NCI-H146 (cell line): ENCODE measurements at places on chromosomes 4 and X.

- no peak for DNase-seq
Measured at GRCh38 chrX:13092455-13092941, 48.1 kb upstream of the FAM9C start.

DNA sequence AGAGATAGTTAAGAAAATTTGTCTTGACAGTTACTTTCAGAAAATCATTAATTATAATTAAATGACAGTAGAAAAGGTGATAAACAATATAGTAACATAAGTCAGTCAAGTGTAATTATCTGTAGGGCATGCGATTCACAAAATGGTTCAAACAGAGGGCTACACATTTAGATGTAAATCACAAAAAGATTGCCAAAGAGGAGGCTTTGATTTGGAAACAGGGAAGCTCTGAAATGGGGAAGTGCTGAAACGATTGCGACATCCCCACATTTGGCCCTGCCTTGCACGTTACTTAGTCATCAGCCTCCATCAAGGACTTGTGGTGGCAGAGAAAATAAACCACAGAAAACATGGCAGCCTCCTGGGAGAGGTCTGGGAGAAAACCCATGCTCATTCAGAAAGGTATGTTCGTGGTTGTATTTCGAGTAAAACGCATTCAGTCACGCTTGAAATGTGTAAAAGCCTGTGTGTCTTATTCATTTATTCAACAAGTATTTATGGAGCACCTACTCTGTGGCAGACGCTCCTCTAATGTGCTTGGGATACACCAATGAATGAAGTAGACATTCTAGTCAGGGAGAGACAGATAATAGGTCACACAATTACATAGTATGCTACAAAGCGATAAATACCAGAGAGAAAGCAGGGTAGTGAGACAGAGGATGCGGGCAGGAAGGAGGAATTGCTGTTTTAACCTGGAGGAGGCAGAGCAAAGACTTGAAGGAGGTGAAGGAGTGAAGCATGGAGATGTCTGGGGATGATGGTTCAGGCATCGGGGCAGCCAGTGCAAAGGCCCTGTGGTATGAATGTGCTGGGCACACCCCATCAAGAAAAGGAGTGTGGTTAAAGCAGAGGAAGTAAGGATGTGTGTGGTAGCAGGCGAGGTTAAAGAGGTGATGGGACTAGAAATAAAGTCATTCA lies 7.8 kb downstream of the RBM47 start:
- DNase-seq = no peak

DNA sequence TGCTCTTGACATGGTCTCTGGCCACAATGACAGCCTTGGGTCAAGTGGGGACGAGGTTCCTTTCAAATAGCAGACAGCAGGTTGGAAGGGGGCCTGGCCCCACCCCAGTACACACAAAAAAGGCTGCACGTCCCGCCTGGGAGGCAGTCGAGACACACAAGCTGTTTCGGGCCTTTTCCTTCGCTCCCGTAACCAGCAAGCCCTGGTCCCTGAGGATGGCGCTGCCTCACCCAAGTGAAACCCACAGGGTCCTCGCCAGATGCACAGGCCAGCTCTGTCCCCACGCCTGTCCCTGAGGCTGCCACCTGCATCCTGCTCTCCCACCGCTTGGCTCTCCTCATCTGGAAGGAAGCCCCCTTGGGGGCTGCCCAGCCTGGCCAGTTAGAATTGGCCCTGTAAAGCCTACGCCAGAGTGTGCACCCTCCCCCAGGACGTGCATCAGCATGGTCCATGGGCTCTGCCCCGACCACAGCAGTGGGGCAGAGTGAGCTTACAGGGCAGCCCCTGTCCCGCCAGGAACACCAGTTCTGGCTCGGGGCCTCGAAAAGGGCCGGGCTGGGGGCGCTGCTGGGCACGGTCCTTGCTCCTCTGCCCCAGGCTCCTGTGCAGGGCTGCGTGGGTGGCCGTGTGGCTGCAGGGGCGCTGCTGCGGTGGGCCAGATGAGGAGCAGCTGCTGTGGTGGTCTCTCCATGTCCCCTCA lies 2.0 kb downstream of the CPLX1 start:
- DNase-seq = no peak

DNA sequence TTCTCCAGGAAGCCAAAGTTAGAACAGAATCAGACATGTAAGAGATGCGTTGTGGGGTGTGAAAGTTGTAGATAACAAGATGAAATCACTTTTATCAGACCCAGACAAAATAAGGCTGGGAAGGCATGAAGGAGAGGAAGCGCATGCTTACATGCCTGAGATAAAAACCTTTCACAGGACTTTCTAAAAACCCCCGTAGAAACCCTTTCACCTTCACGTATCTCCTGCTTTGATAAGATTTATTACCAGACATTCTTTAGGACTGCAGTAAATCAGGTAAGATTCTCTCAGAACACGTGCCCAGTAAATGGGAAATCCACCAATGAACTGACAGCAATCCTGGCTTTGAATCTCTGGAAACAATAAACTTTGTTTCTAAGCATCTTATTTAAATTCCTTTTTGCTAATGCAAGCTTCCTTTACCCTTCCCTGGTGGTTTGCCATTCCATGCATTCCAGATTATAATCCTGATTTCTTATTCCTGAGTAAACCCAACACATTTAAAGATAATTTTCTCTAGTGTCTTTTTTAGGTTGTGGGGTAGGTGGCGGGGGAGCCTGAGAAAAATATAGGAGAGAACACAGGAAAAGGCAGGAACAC lies 254.6 kb upstream of the LDB2 start:
- DNase-seq = no peak

- DNase-seq = peak; percentile 24
Measured at GRCh38 chrX:110003167-110004156, 548 bp downstream of the TMEM164 start.

DNA sequence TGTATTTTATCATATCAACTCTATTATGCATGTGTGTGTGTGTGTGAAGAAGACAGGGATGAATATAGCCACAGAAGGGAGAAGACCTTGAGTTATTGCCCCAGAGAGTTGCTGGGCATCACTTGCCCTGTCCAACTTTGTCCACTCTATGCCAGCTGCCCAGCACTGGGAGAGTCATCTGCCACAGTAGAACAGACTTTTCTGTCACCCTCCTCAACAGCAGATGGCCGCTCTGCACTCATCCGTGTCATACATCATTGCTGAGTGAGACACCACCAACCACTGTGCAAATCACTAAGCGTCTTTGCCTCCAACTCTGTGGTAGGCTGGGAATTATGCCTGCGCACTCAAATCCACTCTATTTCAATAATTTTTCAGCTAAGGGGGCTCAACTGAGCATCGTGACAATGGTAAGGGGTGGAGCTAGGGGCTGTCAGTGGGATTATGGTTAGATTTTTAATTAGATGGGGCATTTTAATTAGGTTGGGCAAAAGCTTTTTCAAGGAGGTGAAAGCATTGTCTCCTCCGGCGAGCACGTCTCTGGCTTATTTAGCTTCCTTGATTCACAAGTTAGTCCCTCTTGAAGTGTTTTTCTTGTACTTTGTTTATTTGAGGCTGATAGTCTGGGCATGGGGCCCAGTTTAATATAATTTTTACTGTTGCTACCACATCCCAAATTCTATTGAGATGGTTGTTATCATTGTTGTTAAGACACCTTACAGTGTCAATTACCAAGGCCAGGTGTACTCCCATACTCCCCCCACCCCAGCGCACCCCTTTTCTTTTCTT lies 100.1 kb upstream of the KLF3 start:
- DNase-seq = no peak

GRCh38 chrX:115452251-115452650 lies 108.7 kb upstream of the PLS3 start:
- DNase-seq = no peak

- DNase-seq = no peak
Measured at GRCh38 chr4:109040441-109040840, 262.0 kb downstream of the COL25A1 start.

- no peak for DNase-seq
Measured at GRCh38 chr4:123701131-123701575, 304.6 kb downstream of the SPRY1 start.

DNA sequence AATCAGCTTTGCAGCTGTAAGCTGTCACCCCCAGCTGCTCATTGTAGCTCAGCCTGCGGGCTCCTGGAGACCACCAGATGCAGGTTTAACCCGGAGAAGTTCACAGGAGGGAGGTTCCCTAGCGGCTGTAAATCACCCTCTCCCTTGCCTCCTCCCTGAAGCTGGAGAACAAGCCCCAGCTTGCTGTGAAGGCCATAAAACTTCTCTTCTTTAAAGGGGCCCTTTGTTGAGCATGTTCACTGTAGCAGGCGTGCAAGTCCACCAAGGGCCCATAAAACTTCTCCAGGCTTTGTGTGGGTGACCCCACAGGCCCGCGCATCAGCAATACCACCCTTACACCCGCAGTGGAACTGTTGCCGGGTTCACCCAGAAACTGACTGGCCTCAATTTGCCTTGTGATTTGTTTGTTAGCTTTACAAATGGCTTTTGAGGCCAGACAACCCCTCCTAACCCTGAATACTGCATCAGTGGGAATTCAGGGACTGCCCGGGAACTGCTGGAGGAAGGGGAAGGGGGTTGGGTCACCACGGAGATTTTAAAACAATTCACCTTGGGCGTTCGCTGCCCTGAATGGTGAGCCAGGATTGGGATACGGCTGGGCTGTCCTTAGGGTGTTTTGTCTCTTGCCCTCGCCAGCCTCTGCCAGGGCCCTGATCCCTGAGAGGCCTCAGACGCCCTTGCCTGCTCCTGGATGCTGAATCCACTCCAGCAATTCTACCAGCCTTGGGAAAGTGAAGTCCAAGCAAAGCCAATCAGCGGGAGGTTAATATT lies 49.5 kb upstream of the ATP6AP2 start:
- peak; percentile 2 for DNase-seq

- no peak for DNase-seq
Measured at GRCh38 chr4:42331914-42332368, 65.3 kb upstream of the SHISA3 start.

DNA sequence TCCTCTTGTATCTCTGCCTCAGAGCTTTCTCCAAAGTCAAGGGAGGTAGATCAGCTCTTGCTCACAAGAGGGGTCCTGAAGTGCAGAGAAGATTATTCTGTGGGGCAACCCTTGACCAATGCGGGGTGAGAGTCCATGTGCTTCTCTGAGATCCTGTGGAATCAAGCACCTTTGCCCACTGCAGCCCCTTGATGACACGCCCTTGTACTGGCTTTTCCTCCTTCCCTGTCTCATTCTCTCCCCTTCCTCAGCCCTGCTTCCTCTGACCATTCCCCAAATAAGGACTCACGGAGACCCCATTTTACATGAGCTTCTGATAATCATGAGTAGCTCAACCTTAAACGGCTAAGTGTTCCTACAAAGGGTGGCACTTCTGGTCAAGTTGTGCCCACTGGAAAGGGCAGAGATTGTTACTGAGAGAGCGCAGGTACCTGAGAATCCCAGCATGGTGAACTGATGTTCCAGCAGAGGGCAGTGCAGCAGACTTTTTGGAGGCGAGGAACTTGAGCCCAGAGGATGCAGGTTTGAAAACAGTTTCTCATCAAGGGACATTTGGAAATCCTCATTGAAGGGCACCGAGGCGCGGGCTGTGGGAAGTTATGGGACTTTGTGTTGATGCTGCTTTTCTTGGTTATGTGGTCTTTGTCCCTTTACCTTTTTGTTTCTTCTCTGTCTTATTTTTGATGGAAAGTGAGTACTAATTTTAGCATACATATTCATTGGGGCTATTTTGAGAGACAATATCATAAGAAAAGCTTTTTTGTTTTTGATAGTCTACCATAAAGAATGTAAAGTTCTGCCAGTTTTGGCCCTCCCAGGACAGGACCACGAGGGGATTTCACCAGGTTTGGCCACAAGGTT lies 201.3 kb downstream of the RBM46 start:
- DNase-seq = peak; percentile 6

- no peak for DNase-seq
Measured at GRCh38 chr4:16159286-16159685, 67.0 kb downstream of the TAPT1 start.
